ENCODE measurements at places on chromosomes 3 and 15.

GRCh38 chr15:89170364-89170763 is 51.0 kb downstream of the RLBP1 start:
- no peak for DNase-seq

GRCh38 chr3:189685291-189685690 is 54.1 kb downstream of the TP63 start:
- DNase-seq, result no peak

GRCh38 chr15:60523056-60523455 is 44.1 kb upstream of the ICE2 start:
- DNase-seq, result no peak

- no peak for DNase-seq
Measured at GRCh38 chr3:113250566-113250965, 39.2 kb downstream of the BOC start.

GRCh38 chr15:44308889-44309288 is 20.4 kb downstream of the GOLM2 start:
- DNase-seq, result no peak

DNA sequence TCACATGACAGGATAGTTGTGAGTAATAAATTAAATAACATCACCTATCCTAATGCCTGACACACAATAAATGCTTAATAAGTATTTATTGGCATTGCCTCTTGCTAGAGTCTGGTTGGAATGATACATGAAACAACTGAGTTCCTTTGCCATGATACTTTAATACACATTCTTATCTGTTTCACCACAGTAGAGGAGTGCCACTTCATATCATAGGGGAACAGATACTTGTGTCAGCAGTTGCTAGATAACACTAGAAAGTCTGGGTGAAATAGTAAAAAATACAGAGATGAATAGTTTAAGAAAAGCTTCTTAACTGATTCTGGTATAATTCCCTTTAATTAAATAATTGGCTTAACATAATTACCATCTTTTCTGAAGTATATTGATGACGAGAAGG is 380.0 kb upstream of the GOLIM4 start:
- no peak for DNase-seq

DNA sequence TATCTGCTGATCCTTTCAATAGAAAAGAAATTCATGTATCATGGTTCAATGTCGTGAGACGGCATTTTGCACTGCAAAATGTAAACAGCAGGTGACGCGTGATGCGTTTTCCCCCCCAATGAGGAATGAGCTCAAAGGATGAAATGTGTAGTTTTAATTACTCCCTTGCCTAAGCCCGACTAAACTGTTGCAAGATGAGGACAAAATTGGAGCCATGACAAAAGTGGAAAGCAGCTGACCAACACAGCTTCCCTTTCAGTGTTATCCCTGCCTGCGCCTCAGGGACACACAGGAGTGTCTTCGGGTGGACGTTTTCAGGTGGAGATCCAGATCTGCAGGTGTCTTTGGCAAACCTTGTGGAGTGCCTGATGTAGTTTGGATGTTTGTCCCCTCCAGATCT is 92.0 kb downstream of the GABRG3 start:
- DNase-seq, result no peak

- DNase-seq, result peak; percentile 85
Measured at GRCh38 chr15:89017370-89018066, 70.7 kb upstream of the ABHD2 start.

Measured in stimulated activated CD4-positive, alpha-beta T cell treated with anti-CD3 and anti-CD28 coated beads, Interleukin-4, amount 100 ng/mL, for 4 hours (primary cell).